Amygdala (tissue), 56 donors: ENCODE measurements at places on chromosomes 7 and 10.
A peak's percentile ranks its signal among the peaks of the same experiment; 100 is the strongest.

- DNase-seq: no peak
These were observed 30.6 kb downstream of the FAM237B start for GRCh38 chr7:90290244-90291113.

DNA sequence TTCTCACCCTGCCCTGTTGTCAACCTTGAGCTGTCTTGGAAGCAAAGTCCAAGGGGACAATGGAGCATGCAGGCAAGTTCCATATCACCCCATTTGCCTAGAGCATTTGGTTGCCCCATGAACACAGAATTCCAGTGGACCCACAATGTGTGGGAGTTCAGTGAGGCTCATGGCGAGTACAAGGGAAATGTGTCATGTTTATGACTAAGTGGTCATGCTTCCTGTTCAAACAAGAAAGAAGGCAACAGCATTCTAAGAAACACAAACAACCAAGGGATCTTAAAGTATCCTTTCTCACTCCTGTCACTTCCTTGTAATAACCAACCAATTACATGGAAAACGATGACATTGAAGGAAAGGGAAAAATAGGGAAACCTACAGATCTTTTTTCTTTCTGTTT lies 513.0 kb downstream of the INHBA start:
- DNase-seq: no peak

- DNase-seq: no peak
These were observed 35.8 kb downstream of the ALOX5 start for GRCh38 chr10:45409782-45410181.

GRCh38 chr7:131174855-131175254 lies 152.8 kb upstream of the MKLN1 start:
- no peak for DNase-seq

DNA sequence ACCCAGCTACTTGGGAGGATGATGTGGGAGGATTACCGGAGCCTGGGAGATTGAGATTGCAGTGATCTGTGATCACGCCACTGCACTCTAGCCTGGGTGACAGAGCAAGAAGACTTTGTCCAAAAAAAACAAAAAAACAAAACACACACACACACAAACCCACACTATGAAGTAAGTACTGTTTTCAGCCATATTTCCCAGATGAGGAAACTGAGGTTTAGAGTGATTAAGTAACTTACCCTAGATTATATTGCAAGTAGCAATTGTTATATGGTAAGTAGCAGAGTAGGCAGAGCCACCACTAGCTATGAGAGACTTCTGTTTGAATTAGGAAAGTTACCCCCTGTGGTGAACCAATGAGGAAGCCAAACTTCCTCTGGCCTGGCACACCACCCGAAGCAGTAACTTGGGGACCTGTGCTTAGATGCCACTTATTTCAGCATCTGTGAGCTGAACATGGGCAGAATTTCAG lies 61.9 kb downstream of the MCU start:
- DNase-seq: no peak

DNA sequence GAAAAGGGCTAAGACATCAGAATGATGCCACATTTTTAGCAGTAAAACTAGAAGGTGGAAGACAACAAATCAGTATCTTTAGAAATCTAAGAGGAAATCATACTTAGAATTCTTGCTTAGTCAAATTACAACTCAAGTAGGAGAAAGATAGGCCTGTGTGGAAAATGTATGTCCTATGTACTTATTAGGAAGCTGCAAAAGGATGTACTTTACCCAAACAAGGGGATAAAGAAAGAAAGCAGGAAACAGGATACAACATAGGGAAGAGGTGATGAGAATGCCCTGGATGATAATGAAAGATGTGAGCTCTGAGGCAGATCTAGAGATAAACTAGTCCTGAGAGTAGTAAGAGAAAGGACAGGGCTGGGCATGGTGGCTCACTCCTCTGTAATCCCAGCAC lies 54.9 kb downstream of the RNLS start:
- no peak for DNase-seq

- DNase-seq: no peak
These were observed 46.2 kb upstream of the OSBPL3 start for GRCh38 chr7:25026156-25026555.

- DNase-seq: no peak
These were observed 78.8 kb upstream of the GSDME start for GRCh38 chr7:24836084-24836483.

GRCh38 chr7:98753989-98754479 lies 115.8 kb downstream of the TMEM130 start:
- no peak for DNase-seq

GRCh38 chr10:72685264-72685921 lies 6.5 kb upstream of the MCU start:
- DNase-seq: no peak

DNA sequence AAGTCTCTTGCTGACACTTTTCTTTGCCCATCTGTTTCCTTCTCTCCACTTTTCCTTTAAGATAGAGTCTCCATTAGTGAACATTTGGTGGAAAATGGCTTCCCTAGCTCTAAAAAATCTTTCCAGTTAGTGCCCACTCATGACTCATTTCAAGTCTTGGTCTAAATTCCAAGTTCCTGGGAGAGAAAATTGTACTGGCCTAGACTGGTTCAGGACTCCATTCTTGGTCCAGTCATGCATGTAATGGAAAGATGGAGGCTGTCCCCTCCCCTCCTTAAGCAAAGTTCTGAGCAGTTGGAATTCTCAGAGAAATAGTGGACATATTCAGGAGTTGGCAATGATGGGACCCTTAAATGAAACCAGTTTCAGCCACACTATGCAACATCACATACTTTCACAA lies 3.8 kb upstream of the ALDH18A1 start:
- DNase-seq: no peak

- DNase-seq: no peak
These were observed 240.2 kb downstream of the C7orf25 start for GRCh38 chr7:42671627-42672026.

DNA sequence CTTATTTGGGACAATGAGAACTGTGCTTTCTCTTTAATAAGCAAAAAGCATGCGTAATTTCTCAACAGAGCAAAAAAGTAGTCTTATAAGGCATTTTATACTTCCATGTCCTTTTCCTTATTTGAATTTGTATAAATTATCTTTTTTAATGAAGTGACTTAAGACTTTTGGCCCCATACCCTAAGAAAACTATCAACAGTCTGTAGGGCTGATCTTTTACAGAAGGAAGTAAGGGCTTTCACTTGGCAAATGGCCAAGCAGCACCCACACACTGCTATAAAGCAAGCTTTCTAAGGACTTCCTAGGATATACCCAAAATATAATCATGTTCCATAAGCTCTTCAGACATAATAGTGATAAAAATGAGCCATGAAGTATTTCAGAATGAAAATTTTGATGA lies 3.4 kb downstream of the CRPPA start:
- DNase-seq: no peak

GRCh38 chr7:3010161-3010560 lies 33.5 kb downstream of the CARD11 start:
- DNase-seq: no peak

DNA sequence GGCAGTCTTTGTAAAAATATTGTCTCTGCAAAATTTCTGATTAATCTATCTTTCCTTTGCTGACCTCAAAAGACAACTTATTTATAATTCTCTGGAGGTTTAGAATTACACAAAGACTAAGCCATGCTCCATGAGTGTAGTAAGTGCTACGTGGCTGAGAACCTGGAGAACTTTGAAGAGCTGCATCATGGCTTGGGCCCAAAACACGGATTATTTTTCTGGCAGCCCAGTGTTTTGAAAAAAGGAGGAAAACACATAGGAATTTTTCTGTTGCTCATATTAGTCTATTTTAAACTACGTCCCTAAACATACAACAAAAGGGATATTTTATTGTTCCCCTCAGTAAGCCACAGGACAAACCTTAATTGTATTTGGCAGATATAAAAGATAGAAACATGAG lies 360.7 kb upstream of the MYO3A start:
- DNase-seq: no peak

- DNase-seq: no peak
These were observed 38.8 kb upstream of the CDK6 start for GRCh38 chr7:92875173-92875572.

- DNase-seq: no peak
These were observed 130.3 kb upstream of the MINDY3 start for GRCh38 chr10:15990535-15991129.

GRCh38 chr10:22978287-22978686 lies 50.4 kb downstream of the ARMC3 start:
- DNase-seq: no peak

DNA sequence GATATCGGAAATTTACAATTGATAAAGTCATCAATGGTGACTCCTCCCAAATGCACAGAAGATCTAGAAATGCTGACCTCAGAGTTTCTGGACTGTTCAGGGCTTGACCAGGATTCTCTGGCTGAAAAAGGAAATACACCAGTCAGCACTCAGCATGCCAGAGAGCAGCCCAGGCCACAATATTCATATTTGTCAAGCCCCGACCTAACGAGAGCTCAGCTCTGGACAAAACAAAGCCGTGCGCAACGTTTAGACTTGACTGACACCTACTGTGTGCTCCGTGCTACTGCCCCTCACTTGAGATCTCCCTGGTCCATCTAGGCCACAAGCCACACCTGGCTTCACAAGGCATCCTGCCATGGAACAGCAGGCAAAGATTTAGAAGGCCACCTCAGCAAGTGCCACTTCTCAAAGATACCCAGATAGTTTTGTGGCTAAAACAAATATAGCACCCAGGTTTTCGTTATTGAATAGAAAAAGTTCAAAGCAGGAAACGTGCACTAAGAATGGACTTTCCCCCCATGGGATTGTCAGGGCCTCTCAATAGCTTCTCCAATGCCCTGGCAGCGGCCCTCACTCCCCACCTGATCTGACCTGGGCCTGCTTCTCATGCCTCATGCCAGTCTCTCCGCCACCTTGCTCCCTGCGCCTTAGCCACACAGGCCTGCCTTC lies 218.3 kb downstream of the FAM107B start:
- no peak for DNase-seq

- DNase-seq: no peak
These were observed 11.7 kb downstream of the ANK3 start for GRCh38 chr10:60377955-60378354.

DNA sequence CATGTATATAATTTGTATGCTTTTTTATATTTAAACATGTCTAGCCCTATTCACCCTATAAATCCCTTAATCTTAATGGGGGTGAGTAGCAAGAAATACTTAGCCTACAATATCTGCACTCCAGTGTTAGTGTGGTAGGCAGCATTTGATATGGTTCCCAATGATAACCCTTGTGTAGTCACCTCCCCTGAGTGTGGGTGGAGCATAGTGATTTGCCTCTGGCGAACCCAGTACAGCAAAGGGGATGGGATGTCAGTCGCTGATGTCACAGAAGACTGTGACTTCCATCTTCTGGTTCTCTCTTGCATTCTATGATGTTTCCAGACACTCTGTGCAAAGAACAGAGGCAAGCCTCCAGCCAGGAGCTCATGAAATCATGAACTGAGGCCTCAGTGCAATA lies 211.2 kb downstream of the CRPPA start:
- no peak for DNase-seq

- no peak for DNase-seq
These were observed 115.3 kb downstream of the PIP4K2A start for GRCh38 chr10:22599048-22599561.

DNA sequence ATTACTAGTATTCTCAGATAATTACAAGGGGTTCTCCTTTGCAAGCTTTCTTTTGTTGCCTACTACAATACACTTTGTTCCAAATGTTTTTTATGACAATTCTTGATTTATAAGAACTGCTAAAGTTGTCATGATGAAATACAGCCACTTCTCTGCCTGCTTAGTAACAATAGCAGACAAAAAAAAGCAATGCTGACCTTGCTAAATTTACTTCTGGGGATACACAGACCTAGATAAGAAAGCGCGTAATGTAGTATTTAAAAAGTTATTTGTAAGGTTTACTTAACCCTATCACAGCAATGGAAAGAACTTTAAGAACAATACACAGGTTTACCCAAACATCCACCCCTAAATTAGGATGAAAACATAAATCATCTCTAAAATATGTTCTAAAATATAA lies 311.1 kb downstream of the DOCK4 start:
- no peak for DNase-seq

GRCh38 chr7:82443547-82444219 lies at the start of gene CACNA2D1:
TSS of gene CACNA2D1 (minus strand) at chr7:82443777.
- peak; percentile 79 for DNase-seq

- no peak for DNase-seq
These were observed 449.1 kb downstream of the SUGCT start for GRCh38 chr7:40583667-40584444.

DNA sequence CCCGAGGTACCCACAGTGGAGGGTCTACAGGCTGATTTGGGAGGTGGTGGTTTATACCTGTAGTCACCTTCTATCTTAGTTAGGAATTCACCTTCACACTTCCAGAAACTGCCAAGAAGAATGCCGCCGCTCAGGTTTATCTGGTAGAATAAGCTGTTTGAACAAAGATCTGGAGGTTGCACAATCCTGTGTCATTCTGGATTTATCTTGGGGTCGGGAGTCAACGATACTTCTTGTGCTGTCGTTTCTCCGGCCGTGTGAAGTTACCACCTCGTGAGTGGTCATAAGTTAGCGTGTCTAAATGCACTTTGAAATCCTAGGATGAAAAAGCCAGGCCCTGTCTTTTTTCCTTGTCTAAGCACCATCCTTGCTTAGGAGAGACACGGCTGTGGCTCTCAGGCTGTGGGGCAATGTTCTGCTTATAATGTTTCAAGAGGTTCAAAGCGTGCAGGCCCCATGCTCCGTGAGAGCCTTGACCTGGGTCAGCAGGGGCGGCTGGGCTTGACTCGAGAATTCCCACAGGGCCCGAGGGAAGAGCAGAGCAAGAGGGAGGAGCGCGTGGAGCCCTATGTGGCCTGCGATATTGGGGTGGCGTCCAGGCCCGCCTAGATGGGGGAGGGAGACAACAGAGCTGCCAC lies 35.5 kb downstream of the GRIFIN start:
- no peak for DNase-seq

DNA sequence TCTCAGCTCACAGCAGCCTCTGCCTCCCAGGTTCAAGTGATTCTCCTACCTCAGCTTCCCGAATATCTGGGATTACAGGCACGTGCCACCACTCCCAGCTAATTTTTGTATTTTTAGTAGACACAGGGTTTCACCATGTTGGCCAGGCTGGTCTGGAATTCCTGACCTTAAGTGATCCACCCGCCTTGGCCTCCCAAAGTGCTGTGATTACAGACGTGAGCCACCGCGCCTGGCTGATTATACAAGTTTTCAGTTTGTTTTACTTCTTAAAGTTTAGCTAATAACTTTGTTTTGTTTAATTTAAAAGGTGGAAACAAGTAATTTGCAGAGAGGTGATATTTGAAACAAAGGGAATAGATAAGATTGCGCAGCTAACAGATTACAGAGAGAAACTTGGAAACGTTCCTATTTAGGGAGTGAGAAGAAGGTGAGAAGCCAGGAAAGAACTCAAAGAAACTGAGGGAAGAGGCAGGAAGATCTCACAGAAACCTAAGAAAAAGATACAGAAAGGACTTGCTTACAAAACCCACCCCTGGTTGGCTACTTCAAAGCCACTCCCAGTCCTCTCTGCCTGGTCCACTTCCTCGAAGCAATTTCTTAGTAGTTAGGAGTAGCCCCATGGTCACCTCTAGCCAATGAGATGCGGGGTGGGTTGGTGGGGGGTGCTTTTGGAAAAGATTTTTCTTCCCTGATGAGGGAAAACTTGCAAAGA lies 15.0 kb upstream of the PDLIM1 start:
- no peak for DNase-seq
